Fibroblast of skin of back (primary cell): ENCODE measurements at places on chromosomes 12 and 14.

GRCh38 chr14:61523751-61524150 is 171.6 kb upstream of the HIF1A start:
- DNase-seq, result no peak

GRCh38 chr12:20368651-20369304 is 441 bp downstream of the PDE3A start:
- peak; percentile 56 for DNase-seq

DNA sequence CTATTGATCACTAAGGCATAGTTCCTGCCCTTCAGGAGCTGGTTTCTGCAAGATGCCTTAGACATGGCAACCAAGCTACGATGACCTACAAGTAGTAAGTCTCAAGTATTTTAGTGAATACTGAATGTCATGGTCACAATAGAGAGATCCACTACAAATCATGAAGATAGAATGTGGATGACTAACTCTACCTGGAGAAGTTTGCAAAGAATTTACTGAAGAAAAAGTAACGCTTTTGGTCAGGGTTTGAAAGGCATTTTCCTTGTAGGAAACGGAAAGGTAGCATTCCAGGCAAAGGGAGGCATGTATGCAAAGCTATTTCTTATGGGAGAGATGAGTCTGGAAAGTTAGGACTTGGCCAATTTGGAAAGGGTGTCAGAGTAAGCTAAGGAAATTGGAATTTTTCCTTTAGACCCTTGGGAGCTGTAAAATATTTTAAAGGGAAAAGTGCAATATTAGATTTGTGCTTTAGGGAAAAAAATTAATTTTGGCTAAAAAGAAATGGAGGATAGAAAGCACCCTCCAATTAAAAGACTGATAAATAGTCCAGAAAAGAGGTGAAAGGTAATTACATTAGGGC is 377.5 kb downstream of the EGLN3 start:
- peak; percentile 41 for DNase-seq

GRCh38 chr14:101602466-101602840 is 41.2 kb downstream of the DIO3 start:
- no peak for DNase-seq

DNA sequence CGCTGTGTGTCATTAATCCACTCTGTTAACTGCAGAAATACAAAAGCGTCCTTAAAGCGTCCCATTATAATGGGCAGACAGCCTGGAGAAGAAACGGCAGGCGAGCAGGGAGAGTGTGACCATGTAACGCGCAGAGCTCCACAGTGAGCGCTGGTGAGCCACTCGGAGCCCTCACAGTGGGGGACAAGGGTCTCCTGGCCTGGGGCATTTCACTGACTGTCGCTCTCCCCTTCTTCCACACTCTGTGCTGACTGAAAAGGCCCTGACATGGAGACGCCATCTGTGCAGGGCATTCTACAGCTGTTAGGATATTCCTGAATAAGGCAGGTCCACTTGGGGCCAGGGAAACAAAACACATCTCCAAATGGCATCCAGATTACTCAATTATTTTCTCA is 24.2 kb downstream of the CCDC92 start:
- DNase-seq, result no peak

DNA sequence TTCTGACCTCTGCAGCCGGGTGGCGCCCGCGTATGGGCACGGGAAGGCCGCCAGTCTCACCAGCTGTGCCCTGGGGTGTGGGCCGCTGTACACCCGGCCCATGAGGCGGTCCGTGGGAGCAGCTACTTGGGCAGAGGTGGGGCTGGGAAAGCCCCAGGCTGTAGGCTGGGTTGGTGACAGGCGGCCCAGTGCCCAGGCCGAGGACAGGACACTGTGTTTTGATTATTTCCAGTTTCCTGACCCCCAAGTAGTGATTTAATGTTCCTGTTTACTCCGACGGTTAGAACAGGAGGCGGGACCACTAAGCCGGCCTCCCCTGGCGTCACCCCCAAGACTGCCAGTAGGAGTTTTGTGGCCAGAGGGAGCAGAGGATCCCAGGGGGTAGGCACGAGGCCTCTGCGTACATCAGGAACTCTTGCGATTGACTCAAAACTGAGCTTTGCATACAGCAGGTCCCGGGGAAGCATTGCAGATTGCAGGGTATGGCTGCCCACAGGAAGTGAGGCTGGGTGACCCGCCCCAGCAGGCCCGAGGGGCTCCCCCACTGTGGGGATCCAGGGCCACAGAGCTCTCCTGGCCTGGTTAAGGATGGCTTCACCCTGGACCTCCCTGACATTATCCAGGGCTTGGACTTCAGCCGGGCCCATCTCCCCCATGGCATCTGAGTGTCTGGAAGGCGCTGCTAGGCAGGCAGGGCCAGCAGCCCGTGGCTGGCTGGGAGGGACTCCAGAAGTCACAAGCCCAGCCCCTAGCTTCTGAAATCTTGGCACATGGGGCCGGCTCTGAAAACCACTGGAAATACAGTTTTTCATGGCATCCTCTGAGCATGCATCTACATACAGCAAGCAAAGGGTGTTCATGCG is 42.5 kb upstream of the DIO3 start:
- DNase-seq, result no peak

DNA sequence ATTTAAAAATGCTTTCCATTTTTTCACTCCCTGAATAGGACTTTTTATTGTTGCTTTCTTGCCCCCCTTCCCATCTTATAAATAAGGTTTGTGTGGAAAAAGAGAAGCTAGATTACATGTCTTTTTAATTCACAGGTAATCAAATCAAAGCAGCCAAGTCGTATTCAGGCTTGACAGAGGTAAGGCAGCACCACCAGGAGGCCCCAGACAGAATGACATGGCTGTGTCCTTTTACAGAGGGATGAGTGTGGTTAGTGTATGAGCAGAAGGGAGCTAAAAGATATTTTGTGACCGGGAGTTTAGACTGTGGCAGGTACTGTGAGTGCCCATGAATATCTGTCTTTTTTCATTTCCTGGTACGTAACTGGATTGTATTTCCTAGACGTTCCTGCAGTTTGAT is 596.1 kb downstream of the ETNK1 start:
- no peak for DNase-seq

DNA sequence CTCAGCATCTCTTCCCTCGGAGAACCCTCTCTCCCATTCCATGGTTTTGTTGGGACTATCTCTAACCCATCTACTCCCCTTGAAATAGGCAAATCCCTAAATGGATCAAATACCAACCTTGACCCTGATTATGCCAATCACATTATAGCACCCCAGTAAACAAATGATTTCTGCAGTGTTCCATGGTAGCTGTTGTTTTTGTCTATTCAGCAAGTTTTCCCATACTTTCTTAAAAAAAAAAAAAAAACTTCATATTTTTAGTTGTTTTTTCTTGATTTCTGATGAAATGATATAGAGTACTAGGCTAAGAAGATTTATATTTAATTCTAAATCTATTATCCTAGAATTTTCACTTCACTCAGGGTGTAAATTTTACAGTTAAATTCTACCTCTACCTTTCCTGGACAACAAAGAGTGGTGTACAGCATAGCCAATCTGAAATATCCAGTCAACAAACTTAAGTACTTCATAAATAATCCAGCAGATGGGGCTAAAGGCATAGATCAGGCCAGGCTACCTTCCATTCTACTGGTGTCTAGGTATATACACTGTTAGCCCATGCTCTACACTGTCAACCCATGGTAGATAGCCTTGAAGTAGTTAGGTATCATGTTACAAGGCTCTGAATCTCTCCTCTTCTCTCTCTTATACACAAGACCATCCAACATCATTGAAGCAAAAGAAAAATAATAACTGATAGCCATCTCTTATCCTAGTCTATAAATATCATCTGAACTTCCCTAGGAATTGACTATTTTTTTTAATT is 82.2 kb downstream of the PLEKHG7 start:
- peak; percentile 66 for DNase-seq

GRCh38 chr14:105377555-105378182 is 20.7 kb upstream of the TEX22 start:
- no peak for DNase-seq

DNA sequence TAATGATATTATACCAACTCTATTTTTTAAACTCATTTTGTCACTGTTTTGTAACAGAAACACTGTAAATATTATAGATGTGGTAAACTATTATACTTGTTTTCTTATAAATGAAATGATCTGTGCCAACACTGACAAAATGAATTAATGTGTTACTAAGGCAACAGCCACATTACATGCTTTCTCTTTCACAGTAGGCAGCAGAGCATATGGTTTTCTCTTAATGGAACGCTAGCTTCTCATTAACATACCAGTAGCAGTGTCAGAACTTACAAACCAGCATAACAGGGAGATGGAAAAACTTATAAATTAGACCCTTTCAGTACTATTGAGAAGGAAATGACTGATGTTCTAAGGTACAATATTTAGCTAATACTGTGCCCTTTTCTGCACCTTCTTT is 398.8 kb downstream of the PRKD1 start:
- no peak for DNase-seq

- no peak for DNase-seq
Observed at GRCh38 chr14:57755018-57755521, 110.8 kb downstream of the SLC35F4 start.

GRCh38 chr14:96622926-96623325 is 120.7 kb downstream of the PAPOLA start:
- DNase-seq, result no peak

DNA sequence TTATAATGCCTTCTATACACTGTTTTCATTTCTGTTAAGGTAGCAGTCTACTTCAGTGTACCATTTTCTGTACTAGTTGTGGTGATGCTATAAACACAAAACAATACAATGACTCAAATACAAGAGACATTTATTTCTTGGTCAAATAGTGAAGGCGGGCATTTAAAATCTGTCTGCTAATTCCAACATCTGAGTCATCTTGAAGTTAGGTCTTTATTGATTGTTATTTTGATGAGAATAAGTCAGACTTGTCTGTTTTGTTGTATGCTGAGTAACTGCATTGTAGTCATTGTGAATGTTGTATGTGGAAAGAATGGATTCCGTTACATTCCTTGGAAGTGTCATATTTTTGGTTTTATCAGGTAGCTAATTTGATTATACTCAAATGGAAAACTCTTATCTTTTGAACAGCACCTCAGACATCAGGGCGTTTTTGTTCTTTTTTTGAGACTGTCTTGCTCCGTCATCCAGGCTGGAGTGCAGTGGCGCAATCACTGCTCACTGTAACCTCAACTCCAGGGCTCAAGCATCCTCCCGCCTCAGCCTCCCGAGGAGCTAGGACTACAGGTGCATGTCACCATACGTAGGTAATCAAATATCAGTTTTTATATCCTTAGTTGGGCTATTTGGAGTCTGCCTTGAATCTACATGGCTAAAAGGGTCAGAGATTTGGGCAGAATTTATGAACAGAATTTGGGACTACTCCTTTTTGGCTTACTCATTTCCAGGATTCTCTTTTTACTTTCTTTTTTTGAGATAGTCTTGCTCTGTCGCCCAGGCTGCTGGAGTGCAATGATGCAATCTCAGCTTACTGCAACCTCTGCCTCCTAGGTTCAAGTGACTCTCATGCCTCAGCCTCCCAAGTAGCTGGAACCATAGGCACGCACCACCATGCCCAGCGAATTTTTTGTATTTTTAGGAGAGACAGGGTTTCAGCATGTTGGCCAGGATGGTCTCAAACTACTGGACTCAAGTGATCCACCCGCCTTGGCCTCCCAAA is 56.8 kb downstream of the PAPLN start:
- DNase-seq, result no peak

GRCh38 chr14:51394384-51394783 is 154.3 kb downstream of the TMX1 start:
- peak; percentile 27 for DNase-seq

GRCh38 chr12:10615532-10615931 is 2.1 kb upstream of the MAGOHB start:
- no peak for DNase-seq

- DNase-seq, result no peak
Observed at GRCh38 chr12:124734224-124734788, 129.4 kb downstream of the SCARB1 start.

DNA sequence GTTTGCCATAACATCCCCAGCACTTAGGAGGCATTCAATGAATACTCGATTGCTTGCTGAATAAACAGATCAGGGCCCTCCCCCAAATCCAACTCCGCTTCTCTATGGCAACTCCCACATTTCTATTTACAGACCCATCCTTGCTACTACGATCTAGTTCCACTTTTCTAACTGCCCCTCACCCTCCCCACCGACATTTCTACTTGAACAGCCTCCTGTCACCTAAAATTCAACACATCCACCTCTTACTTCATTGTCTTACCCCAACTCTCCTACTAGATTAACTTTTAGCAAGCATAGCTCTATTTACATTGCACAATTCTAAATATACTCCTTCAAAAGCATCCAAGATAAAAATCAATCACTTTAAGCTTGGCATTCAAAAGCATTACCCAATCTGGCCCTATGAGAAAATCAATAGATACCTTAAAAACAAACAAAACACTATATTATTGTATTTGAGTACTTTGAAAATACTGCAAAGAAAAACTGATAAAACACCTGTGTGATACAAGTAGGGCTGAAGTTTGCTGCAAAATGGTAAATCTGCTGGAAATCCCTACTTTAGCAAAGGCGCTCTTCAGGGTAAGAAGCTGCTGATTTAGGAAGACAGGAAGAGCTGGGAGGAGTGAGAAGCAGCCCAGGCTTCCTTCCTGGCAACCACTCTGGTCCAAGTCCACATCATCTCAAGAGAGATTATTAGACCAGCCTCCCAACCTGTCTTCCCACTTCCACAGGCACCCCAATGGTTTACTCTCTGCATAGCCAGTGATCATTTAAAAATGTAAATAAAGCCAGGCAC is 96.4 kb downstream of the HECTD4 start:
- DNase-seq, result no peak

DNA sequence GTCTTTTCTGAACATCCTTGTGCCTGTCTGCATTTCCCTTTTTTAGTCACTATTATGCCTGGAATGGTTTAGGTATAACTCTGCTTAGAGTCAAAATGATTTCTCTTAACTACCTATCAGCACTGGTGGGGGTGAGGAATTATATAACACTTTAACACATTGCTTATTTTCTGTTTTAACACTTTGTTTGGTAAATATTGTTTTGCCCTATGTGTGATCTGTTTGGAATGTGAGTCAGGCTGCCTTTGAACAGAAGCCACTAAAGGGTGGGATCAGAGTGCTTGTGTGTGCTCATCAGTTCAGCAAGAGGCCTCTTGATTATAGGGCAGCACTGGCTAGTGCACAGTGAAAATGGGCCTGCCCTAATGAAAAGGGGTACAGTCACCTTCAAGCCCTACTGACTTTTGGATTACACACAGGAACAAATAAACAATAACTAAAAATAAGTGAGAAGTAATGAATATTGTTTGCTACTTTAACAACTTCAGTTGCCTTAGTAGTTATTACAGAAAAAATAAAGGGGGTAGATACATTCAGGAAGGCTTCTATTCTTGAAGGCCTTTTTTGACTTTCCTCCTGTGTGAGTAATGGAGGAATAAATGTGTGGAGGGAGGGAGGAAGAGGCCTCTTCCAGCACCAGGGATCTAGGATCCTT is 23.2 kb downstream of the NGDN start:
- no peak for DNase-seq

- no peak for DNase-seq
Observed at GRCh38 chr14:31567655-31568054, 6.5 kb downstream of the NUBPL start.

DNA sequence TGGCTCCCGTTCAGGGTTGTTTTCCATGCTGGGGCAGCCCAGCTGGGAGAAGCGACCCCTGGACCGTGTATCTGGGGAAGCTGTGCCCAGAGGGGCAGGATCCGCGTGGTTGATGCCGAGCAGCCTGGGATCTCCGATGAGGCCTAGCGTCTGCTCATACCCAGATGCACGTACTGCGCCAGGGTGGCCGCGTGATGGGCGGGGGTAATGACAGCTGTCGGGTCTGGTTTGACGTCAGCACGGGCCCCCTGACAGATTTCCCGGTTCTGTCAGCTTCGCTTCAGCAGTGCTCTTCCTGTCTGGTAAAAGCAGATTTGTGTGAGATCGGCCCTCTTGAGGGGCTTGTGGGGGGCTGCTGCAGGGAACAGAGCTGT is 147.3 kb downstream of the TSPAN9 start:
- no peak for DNase-seq
